Activated T-cell treated with anti-CD3 and anti-CD28 coated beads, Interleukin-2, amount 50 U/mL, for 24 hours (primary cell): ENCODE measurements at places on chromosomes 2 and 18.

DNA sequence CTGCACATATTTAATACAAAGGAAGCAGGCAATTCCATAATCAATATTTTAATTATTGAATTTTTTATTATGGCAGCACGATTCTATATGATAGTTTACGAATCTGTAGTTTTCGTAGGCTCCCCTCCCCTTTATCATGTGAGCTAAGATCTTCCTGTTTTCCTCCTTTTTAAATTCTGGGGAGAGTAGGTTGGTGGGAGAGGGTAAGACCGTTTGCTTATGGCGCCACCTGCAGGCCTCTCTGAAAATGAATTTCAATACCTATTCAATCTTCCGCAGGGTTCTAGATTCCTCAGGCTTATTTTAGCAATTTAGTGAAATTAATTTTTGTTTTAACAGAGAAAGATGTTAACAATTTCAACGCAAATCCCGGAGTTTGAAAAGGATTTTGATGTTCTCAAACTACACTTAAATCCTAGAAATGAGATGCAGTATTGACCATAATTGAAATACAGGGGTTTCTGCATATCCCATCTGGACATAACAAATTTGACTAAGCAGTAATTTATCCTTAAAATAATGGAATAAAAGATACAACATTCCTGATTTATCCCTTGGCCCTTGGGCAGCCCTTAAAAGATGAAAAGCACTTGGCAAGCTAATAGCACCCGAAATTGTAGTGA is 12.8 kb upstream of the GBX2 start:
- DNase-seq: no peak

DNA sequence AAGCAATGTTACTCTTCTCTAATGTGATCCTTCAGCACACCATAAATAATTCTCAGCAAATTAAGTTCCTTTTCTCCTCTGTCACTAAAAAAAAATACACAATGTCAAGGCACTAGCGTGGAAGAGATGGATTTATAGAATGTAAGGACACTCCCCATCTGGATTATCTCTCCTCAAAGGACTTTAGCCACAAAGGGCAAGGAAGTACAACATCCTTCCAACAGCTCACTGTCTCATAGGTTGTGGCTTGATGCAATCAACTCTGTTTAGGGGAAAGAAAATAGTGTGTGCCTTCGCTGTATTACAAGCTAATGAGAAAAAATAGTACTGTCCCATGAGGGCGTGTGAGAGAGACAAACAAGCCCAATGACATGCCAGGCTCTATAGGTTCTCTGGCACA is 129.1 kb upstream of the DNMT3A start:
- no peak for DNase-seq

DNA sequence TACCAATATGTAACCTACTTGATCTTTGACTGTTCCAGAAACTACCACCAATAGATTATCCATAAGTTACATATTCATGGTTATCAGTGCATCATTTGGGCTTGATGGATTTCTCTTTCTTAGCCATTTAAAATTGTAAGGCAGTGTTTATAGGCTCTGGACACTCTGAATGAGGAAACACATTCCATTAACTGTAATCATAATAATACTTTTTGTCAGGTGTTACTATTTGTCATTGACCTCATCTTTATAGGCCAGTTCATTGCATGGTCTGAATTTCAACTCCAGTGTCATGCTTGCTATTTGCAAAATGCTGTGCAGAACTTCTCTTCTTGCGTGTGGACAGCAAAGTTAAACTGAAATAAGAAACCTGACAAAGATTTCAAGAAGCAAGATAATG is 1340.2 kb upstream of the ZEB2 start:
- DNase-seq: no peak

DNA sequence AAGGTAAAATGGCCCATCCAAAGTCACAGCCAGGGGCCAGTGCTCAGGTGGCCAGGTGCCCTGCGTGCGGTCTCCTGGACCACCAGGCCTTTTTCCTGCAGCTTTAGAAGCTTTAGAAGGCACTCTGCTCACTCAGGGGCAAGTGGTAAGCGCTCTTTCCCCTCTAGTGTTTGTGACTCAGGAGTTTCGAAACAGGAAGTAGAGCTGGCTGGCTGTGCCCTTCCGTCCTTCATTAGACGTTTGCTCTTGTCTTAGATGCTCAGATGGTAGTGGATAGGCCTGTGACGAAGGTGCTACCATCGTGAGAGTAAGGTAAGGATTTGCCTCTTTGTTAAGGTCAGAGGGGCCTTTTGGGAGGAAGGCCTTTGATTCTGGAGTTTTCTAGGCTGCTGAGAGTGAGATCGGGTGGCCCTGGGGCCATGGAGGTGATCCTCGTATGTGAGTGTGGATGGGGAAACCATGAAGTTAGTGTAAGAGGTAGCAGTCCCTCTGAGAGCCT is at the start of gene CASP8:
TSS of gene CASP8 (plus strand) at position 235 of the 499 bp plus-strand sequence. CDS start 5,951 bp downstream, outside the sequence.
- peak; percentile 68 for DNase-seq

DNA sequence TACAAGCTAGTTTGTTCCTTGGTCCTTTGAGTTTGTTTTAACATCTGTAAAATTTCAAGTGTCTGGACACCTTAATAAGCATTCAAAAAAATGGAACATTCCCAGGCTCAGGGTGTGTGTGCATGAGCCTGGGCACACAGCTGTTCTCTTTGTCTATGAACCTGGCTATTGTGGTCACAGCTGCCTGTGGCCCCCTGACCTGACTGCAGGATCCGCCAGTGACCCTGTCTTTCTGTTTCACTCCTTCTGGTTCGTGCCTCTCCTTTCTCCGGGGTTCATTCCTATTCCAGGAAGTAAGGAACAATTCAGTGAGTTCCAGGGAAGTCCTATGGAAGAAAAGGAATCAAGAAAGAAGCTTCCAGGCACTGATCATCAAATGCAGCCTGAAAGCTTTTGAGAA is 35.6 kb downstream of the VWA3B start:
- DNase-seq: no peak

DNA sequence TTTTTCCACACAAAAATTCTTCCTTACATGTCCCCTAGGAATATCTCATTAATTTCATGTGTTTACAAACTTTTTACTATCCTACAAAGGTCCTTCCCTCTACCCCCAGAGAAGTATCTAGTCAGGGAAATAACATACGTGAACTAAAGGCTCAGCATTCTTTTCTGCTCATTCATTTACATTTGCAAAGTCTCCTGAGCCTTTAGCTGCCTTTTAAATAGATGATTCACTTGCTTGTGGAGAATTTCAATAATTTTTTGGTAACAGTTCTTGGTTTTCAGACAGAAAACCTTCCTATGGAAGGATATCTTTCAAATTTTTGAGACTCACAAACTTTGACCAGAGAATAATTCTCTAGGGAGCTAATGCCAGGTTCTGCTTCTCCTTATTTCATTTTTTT is 81.5 kb upstream of the RMDN2 start:
- DNase-seq: no peak

GRCh38 chr2:20231598-20232026 is 6.7 kb upstream of the SDC1 start:
- peak; percentile 3 for DNase-seq

DNA sequence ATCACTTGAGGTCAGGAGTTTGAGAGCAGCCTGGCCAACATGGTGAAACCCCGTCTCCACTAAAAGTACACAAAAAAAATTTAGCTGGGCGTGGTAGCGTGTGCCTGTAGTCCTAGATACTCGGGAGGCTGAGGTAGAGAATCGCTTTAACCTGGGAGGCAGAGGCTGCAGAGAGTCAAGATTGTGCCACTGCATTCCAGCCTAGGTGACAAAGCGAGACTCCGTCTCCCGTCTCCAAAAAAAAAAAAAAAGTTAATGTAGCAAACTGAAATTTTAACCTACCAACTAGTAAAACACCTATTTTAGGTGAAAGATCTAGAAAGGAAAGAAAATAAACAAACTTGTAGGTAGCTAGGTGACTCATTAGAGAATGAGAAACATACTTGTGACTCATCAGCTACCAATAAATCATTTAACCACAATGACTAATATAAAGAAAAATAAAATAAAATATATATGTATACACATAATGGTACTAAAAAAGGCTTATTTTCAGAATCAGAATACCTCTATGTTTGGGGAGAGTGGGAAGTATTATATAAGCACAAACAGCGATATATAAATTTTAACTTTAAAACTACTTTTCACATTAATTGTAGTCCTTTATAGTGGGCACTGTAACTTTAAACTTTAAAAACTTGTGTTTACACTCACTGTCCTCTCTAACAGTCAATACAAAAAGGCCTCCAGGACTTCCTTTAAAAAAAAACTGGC is 36.6 kb downstream of the DARS1 start:
- DNase-seq: peak; percentile 50

- DNase-seq: no peak
These were observed 154.7 kb upstream of the SIX3 start for GRCh38 chr2:44786817-44787214.
